ENCODE measurements at places on chromosomes 3 and 15.

- no peak for DNase-seq
These were observed 33.7 kb downstream of the FILIP1L start for GRCh38 chr3:100080573-100080972.

DNA sequence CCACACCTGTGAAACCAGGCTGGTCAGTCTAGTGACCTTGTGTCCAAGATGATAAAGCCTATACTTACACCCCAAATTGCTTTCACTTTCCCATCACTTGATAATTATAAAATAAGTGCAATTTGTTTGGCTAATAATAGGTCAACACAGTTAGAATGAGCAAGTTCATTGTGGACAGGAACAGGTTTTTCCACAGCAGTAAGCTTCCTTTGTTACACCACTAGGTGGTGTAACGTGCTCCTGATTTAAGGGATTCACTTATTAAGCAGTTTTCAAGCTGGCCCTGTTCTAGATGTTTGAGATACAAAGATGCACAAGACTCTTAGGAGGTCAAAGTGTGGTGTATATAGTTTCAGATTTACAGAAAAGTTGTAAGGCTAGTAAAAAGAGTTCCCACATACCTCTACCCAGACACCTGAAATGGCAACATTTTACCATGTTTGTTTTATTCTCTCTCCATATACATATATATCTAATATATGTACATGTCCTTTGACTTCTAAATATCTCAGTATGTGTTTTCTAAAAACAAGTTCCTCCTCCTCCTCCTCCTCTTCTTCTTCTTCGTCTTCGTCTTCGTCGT lies 6.8 kb upstream of the MFSD1 start:
- peak; percentile 1 for DNase-seq

GRCh38 chr3:121584418-121584817 lies 8.8 kb upstream of the FBXO40 start:
- no peak for DNase-seq

DNA sequence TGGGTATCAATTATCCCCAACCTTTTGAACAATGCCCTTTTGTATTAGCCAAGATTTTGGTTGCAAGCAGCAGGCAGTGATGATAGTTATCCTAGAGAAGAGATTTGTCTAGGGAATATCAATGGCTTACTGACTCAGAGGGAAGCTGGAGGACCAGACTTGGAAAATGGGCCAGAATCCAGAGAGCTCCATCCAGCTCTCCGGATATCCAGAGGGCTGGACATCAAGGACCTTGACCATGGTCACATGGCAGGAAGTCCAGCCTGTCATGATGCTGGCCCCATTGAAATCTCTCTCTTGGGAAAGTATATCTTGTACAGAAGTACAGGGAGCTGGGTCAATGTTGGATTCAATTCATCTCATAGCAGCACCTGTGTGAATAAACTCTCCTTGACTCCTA lies 148.5 kb upstream of the PDZRN3 start:
- no peak for DNase-seq

DNA sequence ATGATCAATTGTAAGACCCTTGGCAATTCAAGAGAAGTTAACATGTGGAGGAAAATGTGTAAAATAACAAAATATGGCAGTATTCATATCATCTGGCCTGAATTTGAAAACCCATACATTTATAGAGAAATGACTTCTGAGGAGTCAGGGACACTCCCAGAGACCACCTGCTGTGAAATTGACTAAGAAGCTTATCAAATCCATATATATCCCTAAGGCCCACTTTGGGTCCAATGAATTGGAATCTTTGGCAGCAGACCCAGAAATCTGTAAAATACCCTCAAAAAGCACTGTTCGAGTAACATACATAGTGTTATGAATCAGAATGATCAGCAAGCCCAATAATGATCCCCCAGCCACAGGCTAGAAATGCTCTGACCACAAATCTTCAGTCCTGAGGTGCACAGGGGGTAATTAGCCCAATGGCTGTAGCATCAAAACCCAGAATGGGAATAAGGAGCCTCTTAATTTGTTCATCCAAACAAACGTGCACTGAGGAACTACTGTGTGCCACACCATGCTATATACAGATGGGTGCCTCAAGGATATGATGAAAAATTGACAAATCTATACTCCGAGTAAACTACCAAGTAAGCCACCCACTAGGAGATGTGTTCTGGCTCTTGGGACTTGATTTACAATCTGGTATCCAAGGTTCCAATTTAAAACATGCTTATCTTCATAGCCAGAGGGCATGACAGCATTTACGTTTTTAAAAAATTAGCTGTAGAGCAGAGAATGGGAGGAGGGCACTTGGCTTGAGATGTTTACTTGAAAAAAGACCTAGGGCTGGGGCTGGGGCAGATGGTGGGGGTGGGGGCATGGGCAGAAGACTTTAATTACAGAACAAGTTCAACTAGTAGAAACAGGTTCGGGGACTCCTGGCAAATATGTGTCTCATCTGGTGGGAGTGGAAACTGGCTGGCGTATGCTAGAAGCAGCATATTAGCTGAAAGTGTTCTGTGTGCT lies 9.1 kb upstream of the ARHGEF3 start:
- no peak for DNase-seq

DNA sequence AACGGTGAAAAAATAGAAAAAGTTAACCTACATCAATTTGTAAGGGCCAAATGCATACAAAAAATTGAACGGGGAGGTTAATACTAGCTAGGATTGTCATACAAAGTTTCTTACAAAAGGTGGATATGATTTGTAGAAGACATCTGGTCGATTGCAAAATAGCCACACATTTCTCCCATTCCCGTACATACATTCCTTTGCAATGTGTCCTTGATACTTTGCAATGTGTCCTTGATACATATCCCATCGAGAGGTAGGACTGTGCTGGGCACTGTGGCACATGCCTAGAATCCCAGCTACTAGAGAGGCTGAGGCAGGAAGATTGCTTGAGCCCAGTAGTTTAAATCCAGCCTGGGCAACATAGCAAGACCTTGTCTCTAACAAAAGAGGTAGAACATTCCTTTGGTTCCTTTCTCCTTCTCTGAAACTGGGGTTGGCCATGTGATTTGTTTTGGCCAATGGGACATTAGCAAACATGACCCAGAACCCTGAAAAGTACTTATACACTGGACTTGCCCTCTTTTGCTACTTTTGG lies 9.5 kb downstream of the TTBK2 start:
- DNase-seq = no peak

GRCh38 chr15:70575231-70576226 lies 187.8 kb downstream of the UACA start:
- no peak for DNase-seq

GRCh38 chr3:50111757-50112156 lies 23.0 kb downstream of the RBM5 start:
- no peak for DNase-seq

- DNase-seq = no peak
These were observed 14.8 kb upstream of the CYP11A1 start for GRCh38 chr15:74382004-74382816.

DNA sequence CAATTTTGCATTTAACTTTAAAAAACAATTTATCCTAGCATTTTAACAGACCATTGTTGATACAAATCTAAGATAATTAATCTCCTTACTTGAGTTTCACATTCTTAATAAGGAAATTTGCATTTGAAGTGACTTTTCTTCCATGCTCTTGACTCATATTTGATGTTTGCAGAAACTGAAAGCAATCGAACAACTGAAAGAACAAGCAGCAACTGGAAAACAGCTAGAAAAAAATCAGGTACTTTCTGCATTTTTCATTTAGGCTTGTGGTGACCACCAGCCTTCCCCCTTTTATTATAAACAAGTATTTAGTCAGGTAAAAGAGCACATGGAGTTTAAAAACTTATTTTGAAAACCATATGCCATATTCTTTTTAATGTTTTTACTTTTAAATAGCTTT lies 20.1 kb upstream of the SELENOT start:
- DNase-seq = no peak

GRCh38 chr3:124048967-124049798 lies 57.3 kb upstream of the ROPN1 start:
- DNase-seq = no peak

GRCh38 chr3:183953471-183954070 lies 64.1 kb downstream of the ABCC5 start:
- DNase-seq = no peak

GRCh38 chr3:131142580-131142979 lies 115.9 kb downstream of the NEK11 start:
- no peak for DNase-seq

- no peak for DNase-seq
These were observed 27.7 kb downstream of the PTX3 start for GRCh38 chr3:157464321-157464720.

DNA sequence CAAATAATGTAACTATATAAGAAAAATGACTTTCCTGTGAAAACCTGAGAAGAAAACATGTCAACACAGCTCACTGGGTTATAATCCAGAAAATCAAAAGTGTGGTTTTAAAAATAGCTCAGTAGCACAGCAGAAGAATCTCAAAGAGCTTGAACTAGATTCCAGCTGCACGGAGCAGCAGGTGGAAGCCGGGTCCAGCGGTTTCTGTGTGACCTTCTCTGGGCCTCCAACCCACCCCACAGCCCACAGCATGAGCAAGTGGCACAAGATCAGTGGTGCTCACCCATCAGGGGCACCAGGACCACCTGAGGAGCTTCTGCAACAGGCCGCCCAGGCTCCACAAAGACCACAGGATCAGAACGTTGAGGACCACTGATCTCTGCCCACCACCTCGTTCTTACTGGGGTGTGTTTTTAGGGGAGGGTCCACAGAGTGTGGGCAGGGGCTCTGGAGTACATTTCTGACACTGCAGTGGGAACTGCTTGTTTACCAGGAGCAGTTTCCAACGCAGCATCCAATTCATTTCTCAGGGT lies 23.2 kb downstream of the SLC41A3 start:
- DNase-seq = no peak

GRCh38 chr15:72237029-72237852 lies 6.3 kb upstream of the PKM start:
- DNase-seq = no peak

- DNase-seq = no peak
These were observed 414.8 kb downstream of the LPP start for GRCh38 chr3:188568736-188569135.

DNA sequence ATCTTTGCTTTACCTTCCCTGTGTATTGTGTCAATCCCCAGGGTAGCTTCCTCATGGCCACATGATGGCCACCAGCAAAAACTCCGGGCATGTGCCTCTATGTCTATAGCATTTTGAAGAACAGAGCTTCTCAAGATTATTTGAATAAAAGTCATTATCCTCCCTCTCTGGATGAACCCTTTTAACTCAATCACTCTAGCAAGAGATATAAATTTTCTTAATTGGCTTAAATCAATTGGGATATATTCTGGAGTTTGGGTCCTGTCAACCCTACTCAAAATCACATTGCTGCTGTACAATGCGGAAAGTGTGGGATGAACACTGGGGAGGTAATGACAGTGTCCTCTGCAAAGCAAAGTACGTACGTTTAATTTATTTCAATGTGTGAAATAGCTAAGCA lies 370.6 kb upstream of the LRRC3B start:
- DNase-seq = no peak

DNA sequence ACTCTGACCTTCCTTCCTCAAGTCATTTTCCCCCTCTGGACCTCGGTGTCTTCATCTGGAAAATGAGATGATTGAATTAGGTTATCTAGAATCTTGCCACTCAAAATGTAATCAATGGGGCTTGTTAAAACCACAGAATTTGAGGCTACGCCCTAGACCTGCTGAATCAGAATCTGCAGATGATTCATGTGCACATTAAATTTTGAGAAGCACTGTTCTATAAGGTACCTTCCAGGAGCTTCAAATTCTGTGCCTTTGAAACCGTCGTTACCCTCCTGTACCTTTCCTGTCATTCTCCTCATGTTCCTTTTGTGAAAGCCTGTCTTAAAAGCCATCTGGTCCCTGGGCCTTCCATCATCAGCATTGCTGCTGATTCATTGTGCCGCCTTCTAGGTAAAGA lies 172.4 kb upstream of the TOPAZ1 start:
- DNase-seq = no peak

GRCh38 chr3:153573481-153573880 lies 411.5 kb downstream of the RAP2B start:
- DNase-seq = no peak

- no peak for DNase-seq
These were observed 127.0 kb upstream of the CCDC54 start for GRCh38 chr3:107250221-107250620.

Data from NCI-H2081 treated with DMSO at 0.1 percent for 48 hours (cell line).